ENCODE measurements at places on chromosomes 12 and 14.

DNA sequence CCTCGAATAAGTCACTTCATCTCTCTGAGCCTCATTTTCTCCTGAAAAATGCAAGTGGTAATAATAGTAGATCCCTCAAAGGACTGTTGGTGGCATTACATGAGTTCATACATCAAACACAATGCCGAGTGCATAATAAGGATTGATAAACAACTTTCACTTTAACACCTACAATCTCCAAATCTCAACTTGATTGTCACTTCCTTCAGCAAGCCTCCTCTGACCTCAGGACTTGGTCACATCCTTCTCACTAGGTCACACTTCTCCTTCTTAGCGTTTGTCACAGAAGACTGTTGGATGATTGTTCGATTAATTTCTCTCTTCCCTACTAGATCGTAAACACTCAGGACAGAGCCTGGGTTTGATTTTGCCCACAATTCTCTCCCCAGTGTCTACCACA lies 7.9 kb upstream of the PRKAB1 start:
- DNase-seq = no peak

DNA sequence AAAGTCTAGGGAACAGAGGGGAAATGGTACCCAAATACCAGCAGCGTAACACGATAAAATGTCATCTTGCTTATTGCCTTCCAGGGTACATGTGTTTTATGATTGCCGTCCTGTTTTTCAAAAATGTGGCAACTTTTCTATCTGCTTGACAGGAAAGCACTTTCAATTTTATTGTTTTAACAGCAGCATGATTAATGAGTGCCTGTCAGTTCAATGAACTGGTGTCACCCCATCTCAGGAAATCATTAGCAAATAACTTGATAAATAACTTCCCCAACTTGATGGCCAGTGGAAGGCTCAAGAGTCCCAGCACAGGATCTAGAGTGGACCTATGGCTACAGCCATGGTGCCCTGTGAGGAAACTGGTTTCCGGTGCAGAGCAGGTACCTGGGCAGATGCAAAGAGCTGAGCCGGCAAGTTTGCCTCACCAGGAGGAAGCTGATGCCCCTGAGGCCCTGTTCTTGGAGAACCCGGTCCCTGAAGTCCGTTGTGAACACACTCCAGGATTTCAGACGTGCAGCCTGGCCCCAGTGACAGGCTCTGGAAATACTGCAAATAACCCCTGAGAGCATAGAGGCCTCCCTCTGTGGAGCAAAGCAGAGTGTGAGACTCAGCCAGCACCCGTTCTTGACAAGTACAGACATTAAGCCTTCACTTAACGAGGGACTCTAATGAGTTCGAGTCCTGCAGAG lies 173.5 kb upstream of the SFSWAP start:
- no peak for DNase-seq

GRCh38 chr14:101835566-101835965 lies 74.1 kb downstream of the PPP2R5C start:
- DNase-seq = no peak

GRCh38 chr14:36976571-36977023 lies 195.8 kb downstream of the SLC25A21 start:
- DNase-seq = no peak

DNA sequence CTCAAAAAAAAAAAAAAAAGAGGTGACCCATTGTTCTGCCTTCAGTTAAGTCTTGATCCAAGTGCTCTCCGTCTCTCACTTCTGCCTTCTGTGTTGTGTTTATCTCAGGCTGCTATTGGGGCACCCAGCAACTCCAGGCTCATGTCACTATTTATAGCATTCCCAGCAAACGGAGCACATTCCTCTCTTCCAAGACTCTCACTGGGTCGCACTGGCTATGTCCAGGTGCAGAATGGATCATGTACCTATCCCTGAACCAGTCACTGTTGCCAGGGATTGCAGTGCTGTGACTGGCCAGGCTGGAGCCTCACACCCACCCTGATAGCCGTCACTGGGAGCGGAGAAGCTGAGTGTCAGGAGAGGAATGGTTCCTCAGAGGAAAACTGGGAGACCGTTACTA lies 31.2 kb downstream of the RHOF start:
- DNase-seq = no peak

DNA sequence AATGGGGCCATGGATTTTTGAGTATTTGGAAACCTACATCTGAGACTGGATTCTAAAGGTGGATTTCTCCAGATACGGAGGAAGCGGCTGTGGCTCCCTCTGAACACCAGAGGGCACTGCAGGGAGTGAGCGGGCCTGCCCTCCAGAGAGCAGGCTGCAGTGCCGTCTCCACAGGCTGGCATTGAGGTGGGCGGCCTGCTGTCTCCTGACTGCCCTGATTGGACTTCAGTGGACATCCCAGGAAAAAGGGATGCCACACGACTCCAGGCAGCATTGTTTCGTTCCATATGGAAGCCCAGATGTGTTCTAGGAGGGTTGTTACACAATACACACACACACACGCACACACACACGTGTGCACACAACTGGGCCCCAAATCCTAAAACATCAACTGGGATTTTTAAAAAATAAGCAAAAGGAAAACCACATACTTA lies 20.9 kb upstream of the ANO2 start:
- DNase-seq = peak; percentile 12

GRCh38 chr14:58501214-58501816 lies 73.8 kb downstream of the KIAA0586 start:
- no peak for DNase-seq

- DNase-seq = no peak
These were observed 434.3 kb upstream of the STXBP6 start for GRCh38 chr14:25484235-25484634.

DNA sequence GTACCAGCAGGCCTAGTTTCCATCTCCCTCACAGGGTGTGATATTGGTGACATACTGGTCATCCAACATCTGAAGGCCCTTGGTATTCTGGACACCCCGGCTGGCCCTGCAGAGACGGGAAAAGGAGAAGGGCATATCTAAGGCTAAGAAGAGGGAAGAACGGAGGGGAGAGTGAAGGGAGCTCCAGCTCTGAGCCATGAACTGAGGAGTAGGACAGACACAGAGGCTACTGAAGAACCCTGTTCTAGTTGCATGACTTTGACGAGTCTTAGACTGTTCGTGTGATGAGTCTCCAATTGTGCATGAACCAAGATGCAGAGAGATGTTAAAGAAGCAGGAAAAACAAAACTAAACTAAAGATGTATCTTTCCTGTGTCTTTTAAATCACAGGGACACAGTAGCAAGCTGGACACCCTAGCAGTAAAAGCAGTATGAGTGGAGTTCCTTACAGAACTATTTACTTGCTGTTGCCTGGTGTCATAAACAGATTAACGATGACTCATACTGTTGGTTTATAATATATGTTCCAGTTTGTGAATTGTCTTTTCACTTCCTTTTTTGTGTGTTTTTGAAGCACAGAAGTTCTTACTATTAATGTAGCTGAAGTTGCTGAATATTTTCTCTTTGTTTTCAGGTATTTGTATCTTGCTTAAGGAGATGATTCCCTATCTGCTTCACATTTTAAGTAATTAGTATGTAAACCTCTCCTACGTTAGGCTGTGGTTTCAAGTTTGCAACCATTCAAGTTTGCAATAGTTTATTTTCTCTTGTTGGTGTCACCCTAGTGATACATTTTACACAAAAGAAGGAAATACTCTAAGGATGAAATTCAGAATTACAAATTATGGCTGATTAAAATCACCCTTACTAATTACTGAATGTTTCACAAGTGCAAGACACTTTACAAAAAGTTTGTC lies 15.7 kb downstream of the FAR2 start:
- DNase-seq = no peak

GRCh38 chr14:58629281-58629680 lies 8.5 kb upstream of the DACT1 start:
- DNase-seq = no peak

DNA sequence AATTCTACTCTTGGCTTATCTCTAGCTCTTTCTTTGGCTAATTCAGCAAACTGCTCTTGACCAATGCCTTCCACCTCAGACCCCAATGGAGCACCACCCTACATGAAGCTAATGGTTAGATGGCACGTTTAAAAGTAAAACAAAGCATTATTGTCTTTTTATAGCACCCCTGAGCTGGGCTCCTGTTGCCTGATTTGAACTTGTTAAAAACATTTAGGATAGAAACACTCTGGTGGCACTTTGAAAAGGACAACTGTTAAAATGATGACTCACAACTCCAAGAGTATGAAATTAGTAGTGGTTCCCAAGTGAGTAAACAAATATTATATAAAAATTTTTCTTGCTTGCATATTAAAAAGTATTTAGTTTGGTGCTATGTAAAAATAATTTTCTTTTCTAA lies 299.6 kb upstream of the DCN start:
- DNase-seq = no peak

- DNase-seq = no peak
These were observed 113.8 kb downstream of the BCL11B start for GRCh38 chr14:99158150-99158549.

GRCh38 chr14:100915560-100915959 lies 12.0 kb upstream of the RTL1 start:
- no peak for DNase-seq

GRCh38 chr12:4518106-4518728 lies 20.5 kb upstream of the RAD51AP1 start:
- no peak for DNase-seq

DNA sequence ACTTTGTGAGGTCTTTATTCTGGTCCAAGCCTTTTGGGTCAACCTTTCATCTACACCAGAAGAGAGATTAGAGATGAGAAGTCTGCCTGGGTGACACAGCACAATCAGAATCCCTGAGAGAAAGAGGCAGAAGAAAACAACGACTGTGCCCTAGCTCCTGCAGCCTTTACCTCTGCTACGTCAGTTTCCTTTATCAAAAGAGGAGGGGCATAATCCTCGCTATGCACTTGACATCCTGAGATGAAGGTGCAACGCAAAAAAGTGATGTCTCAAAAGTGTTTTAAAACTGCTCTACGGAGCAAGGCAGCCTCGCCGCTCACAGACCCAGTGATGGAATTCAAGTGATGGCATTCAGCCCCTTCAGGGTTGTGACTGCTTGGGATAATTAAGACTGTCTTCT lies 21.7 kb downstream of the ZDHHC22 start:
- no peak for DNase-seq

- no peak for DNase-seq
These were observed 452.4 kb upstream of the NOVA1 start for GRCh38 chr14:27050208-27050607.

GRCh38 chr12:57497223-57498131 lies 9.6 kb downstream of the MARS1 start:
- DNase-seq = no peak

DNA sequence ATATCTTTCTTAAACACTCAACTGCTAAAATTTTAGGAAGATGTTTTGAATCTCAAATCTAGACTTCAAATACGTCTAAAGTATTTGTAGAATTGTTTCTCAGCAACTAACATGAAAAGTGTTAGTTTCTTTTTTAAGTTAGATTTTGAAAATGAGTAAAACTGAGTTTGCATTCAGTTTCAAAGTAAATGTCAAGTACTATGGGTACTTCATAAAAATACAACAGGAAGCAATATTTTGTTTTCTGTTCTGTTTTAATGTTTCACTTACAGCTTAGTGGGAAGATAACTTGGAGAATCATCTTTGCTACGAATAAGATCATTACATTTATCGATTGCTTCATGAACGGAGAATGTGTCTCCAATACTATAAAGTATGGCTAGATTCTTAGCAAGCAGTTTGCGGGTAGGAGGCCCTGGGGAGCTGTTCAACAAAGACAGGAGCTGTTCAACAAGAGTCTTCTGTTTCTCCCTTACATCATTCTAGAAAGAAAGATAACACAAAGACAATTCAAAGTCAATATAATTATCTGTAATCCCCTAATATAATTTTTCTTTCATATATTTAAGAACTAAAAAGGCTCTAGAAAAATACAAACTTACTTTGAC lies 20.2 kb downstream of the HEATR5A start:
- no peak for DNase-seq

DNA sequence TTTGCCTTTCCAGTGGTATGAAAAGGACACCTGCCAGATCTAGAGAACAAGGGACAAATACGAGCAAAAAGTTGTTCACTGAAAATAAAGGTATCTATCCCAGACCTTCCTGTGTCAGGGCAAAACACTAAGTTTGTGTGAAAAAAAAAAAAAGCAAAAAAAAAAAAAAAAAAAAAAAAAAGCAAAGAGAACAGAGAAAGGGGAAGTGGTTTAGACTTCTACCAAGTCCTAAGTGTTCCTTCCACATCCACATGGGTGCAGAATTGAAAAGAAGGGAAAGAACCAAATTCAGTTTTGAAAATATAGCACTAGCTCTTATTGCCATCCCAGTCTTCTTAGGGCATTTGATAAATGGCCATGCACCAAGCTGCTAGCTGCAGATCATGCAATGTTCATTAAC lies 41.7 kb downstream of the ZCRB1 start:
- no peak for DNase-seq

- DNase-seq = no peak
These were observed 95.1 kb upstream of the ARID2 start for GRCh38 chr12:45634273-45634917.

GRCh38 chr14:49506650-49507049 lies 79.5 kb downstream of the RPS29 start:
- no peak for DNase-seq

GRCh38 chr14:69404478-69404877 lies 6.0 kb downstream of the SLC39A9 start:
- no peak for DNase-seq

DNA sequence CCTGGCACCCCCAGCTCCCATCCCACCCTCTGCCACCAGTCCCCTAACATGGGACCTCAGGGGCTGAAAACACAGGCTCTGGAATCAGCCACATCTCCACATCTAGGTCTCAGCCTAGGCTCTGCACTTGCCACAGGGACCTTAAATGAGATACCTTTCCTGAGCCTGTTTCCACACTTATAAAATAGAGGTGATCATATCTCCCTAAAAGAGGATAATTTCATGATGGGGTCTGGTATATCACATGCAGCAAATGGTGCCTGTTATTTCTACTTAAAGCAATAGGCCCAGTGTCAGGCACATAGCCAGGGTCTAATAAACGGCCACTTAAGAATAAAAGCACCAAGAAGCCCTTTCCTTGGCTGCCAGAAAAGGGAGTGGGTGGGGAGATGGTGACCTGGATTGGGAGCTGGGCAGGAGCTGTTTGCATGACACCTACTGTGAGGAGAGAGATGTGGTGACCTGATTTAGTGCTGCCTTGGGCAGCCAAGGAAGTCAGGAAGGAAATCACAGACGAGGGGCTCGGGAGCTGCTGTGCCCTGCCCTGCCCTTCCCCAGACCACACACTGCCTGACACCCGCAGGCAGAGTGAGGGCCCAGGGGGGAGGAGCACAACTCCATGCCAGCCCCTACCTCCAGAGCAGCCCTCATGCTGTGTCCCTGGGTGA lies 71.2 kb downstream of the IRF2BPL start:
- no peak for DNase-seq

DNA sequence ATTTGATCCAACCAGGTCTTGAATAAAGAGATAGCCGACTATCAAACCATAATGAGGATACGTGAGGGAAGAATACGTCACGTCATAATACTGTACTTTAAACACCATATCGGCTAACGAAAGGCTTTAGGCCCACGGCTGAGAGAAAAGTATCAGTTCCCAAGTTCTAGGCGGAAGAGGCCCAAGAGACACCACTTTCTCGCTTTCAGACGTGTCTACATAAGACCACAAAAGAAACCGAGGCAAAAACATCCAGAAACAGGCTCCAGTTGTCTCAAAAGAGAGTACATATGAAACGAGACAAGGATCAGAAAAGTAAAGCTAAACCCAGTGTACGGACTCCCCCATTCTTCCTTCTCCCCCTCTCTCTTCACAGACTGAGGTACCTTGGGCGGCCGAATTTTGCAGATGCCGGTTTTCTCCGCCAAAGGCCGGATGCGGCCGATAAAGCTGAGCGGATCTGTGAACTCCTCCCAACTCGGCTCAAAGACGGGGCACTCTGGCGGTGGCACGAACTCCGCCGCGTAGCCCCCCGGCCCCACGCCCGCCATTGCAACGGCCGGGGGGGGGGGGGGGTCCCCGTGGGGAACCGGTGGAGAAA lies 479 bp downstream of the KDM5A start:
- peak; percentile 25 for DNase-seq
